ENCODE measurements at places on chromosomes 3 and 15. TPM values are rescaled to one million over a fixed set of nuclear protein-coding genes. Genes with fewer than 3 reads are reported as not detected.

GRCh38 chr3:195203606-195204005 lies 67.4 kb downstream of the XXYLT1 start:
- no peak for DNase-seq

- DNase-seq = no peak
These were observed 57.7 kb downstream of the ATP2B2 start for GRCh38 chr3:10447527-10448260.

MAN2C1 gene
- total RNA-seq = 131 TPM

GRCh38 chr3:66400411-66401156 lies 100.2 kb downstream of the LRIG1 start:
- DNase-seq = no peak

HHLA2 gene
- not detected for total RNA-seq

DNA sequence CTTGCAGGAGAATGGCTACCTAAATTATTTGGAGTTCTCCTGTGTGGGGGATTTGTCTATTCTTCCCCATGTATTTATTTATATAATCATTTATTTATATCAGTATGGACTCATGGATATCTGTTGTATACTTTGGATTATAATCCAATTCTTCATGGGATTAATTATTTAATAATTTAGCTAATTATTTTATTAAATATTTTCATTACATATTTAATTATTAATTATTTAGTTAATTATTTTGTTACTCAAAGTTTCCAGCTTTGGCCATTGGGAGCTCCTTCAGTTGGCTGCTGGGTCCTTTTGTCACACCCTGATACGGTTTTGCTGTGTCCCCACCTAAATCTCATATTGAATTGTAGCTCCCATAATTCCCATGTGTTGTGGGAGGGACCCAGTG lies 3.3 kb upstream of the PRR20G start:
- no peak for DNase-seq

GRCh38 chr15:38002883-38003477 lies 68.5 kb downstream of the TMCO5A start:
- peak; percentile 83 for DNase-seq

GRCh38 chr3:179000144-179000543 lies 71.5 kb downstream of the ZMAT3 start:
- no peak for DNase-seq

ADAMTS7 gene
- total RNA-seq = 52.7 TPM

DNA sequence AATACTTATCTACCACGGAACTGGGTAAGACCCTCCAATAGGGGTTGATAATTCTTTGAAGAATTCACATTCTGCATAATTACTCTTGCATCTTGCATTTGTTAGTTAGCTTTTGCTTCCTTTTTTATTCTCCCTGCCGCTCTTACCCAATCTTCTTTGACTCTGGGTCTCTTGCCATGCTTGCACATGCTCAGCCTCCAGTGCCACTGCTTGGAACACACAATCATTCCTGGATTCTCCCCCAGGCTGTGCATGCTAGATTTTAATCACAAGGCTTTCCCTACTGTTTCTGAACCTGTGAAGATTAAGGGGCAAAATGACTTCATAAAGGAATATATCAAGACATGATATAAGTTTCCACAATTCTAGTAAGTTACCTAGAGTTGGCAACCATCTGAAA lies 133.1 kb downstream of the IL1RAP start:
- no peak for DNase-seq

GRCh38 chr3:187044206-187044605 lies 95.1 kb downstream of the RPL39L start:
- no peak for DNase-seq

TEX55 gene
- 0.27 TPM for total RNA-seq

DNA sequence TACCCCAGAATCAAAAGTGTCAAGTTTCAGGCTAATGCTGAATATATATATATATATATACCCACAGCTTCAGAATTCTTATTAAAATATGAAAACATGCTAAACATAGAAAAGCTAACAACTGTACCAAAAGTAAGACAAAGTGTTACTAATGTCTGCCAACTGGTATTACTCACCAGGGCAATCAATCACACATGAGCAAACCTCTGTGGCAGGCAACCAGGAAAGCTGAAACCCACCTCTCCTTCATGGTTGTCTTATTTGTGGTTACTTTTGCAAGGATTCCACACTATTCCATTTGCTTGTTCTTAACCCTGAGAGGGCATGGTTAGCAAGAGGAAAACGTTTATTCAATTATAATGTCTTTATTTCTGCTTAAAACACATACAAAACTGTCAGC lies 512.3 kb upstream of the MDFIC2 start:
- DNase-seq = no peak

DNA sequence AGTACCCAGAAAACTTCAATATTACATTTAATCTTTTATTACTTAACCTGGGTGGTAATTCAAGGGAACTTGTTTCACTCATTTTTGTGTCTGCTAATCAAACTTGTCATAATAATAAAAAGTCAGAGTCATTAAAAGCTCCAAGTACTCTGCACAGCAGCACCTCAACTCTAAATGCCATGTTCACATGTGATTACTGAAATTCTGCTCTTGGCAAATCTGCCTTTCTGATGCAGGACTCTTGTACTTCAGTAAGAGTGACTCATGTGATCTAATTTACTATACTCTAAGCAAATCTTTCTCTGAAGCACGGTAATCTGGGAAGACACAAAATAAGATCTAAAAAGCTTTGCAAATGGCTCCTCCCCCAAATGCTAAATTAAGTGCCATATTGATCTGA lies 6.4 kb downstream of the ROBO1 start:
- DNase-seq = no peak

- DNase-seq = no peak
These were observed 81.3 kb upstream of the NEDD4 start for GRCh38 chr15:56074481-56075265.

RAMAC gene
- 29.2 TPM for total RNA-seq

GRCh38 chr15:67914537-67915460 lies 75.0 kb upstream of the RNU6-1 start:
- DNase-seq = peak; percentile 61

ROBO2 gene
- total RNA-seq = 4.3 TPM

DNA sequence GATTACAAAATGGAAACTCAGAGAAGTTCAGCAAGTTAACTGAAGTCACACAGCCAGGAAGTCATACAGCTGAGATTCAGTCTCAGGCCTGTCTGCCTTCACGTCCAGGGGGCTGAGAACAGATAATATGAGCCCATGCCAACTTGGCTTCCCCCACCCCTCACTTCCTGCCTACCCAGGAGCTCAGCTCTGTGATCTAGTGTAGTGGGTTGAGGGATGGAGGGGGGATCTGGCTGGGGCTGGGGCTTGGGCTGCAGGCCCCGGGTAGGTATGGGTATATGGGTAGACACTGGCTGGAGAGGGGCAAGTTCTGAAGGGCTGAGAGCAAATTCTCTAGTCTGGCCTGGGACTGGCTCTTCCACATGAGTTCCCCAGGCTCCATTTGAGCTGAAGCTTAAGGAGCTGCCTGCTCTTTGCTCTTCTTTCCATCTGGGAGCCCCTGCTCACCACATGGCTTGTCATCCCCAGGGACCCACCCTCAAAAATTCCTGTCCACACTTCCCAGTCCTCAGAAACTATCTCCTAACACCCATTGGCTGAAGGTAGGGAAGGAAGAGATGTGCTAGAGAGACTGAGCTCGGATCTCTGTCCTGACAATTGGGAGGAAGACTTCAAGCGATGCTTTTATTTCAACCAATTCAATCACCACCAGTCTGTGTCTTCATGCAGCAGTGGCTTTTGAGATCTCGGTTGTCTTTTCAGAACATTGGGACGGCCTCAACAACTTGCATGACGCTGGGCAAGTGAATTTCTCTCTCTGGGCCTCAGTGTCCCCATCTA lies 2.0 kb downstream of the RASGRF1 start:
- DNase-seq = no peak

- no peak for DNase-seq
These were observed 40.7 kb downstream of the GASK1A start for GRCh38 chr3:43019826-43020225.

DNA sequence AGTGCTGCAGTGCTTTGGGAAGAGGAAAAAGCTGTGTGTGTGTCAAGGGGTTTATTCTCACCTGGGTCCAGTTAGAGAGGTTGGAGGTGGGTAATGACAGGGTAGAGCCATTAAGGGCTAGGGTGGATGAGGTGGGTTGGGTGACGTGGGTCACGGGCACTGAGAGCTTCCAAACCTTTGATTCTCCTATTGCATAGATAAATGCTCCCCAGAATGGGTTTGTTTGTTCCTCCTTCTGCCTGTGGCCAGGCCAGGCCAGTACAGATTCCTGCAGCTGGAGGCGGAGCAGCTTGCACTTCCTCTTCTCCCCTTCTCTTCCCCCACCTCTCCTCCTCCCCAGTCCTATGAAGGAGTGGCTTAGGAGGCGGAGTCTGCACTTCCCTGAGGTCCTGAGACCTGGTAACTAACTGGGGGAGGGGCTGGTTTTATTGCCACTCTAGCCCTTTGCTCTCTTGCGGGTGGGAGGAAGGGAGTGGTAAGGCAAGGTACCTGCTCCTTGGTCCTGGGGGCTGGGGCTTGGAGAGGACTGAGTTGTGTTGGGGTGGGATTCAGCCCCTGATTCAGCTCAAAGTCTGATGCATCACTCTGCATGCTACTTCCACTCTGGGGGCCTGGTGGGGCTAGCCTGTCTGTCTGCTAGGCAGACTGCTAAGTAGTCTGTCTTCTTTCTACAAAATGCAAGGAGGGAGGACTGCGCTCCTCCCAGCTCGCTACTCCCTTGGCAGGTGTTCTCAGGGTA lies 3.5 kb downstream of the SPINT1 start:
- peak; percentile 81 for DNase-seq

GRCh38 chr3:131072845-131073244 lies 46.2 kb downstream of the NEK11 start:
- no peak for DNase-seq

DNA sequence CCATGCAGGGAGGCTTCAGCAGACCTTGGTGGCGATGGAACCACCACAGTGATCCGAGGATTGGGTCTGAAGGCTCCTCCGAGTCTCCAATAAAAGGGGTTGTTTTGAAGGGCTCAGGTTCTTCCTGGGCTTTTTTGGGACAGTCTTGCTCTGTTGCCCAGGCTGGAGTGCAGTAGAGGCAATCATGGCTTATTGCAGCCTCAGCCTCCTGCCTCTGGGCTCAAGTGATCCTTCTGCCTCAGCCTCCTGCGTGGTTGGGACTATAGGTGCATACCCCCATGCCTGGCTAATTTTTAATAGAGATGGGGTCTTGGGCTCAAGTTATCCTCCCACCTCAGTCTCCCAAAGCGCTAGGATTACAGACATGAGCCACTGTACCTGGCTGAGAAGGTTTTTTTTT lies 84.8 kb downstream of the IGF1R start:
- DNase-seq = no peak

DNA sequence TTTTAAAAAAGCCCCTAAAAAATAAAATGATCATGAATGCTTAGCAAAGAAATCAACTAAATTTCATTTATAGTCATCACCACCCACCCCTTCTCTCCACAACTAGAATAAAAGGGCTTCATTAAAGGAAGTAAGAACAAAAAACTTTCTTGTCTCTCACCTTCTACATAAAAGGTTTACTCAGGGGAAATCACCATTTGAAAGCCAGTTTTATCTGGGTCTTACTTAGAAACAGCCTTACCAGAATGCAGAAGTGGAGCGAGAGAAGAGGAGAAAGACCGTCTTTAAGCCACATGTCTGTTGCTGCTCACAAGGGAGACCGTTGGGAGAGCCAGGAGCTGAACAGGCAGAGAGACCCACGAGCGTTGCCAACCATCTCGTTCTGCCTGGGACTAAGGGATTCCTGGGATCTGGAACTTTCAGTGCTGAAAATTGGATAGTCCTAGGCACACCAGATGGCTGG lies 350.1 kb upstream of the PROK2 start:
- no peak for DNase-seq

- no peak for DNase-seq
These were observed 19.2 kb downstream of the KBTBD13 start for GRCh38 chr15:65095747-65096104.

HTR3E gene
- total RNA-seq = not detected

- no peak for DNase-seq
These were observed 123.0 kb downstream of the PEAK1 start for GRCh38 chr15:77296773-77297337.

DNA sequence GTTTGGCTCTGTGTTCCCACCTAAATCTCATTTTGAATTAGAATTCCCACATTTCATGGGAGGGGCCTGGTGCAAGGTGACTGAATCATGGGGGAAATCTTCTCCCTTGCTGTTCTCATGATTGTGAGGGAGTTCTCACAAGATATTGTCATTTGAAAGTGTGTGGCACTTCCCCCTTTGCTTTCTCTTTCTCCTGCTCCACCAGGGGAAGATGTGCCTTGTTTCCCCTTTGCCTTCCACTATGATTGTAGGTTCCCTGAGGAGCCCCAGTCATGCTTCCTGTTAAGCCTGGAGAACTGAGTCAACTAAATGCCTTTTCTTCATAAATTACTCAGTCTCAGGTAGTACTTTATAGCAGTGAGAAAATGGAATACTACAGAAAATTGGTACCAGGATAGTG lies 157.2 kb upstream of the TPRG1 start:
- DNase-seq = no peak

UPK1B gene
- total RNA-seq = 0.66 TPM

DNA sequence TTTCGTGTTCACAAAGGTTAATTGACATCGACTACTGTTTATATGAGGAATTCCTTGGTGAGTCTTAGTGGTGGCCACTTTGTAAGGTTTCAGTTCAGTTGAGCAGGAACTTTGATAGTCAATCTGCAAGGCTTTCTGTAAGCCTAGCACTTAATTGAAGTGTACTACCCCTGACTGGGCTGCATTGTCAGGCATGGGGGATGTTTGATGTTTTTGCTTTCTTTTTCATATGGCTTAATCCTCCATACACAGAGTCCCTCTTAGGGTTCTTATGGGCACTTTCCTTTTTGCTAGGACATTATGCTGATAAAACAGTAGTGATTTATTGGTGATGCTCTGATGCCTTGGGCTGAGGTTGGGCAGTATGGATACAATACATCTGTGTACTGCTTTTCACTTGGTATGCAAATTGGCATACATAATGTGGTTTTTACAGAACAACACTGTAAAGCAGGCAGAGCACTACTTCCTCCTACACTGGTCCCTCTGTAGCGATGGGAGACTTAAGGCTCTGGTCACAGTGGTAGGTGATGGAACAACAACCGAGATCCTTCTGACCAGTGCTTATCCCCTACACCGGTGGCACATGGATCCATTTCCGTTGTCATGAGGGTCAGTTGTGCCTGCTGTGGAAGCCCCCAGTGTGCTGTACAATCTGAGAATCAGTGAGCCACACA lies 261.0 kb downstream of the MFSD1 start:
- DNase-seq = no peak

- DNase-seq = no peak
These were observed 1472.4 kb downstream of the SI start for GRCh38 chr3:163605915-163606314.

DNA sequence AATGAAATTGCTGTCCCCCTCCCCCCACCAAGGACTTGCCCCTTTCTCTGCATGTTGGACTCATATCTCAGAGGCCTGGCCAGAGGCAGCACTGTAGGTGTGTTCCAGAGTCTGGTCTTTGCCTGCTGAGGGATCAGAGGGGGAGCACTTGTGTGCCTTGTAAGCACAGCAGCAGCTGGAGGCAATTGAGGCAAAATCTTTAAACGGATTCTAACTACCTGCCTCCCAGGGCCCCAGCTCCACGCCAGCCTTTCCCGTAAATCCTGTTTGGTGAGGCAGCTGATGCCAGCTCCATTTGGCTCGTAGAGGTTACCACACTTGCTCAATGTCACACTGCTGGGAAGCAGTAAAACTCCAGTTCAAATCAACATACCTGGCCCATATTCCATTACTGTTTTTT lies 2.3 kb upstream of the IDH2 start:
- DNase-seq = no peak

ISL2 gene
- 2.7 TPM for total RNA-seq

GRCh38 chr3:157170861-157171260 lies 10.9 kb upstream of the CCNL1 start:
- DNase-seq = no peak

ANKRD63 gene
- 0.74 TPM for total RNA-seq
